ENCODE measurements at places on chromosomes 3 and 15.

GRCh38 chr3:169477790-169478189 lies 185.7 kb downstream of the MECOM start:
- DNase-seq: no peak

GRCh38 chr3:73637042-73637441 lies 12.3 kb upstream of the PDZRN3 start:
- no peak for DNase-seq

DNA sequence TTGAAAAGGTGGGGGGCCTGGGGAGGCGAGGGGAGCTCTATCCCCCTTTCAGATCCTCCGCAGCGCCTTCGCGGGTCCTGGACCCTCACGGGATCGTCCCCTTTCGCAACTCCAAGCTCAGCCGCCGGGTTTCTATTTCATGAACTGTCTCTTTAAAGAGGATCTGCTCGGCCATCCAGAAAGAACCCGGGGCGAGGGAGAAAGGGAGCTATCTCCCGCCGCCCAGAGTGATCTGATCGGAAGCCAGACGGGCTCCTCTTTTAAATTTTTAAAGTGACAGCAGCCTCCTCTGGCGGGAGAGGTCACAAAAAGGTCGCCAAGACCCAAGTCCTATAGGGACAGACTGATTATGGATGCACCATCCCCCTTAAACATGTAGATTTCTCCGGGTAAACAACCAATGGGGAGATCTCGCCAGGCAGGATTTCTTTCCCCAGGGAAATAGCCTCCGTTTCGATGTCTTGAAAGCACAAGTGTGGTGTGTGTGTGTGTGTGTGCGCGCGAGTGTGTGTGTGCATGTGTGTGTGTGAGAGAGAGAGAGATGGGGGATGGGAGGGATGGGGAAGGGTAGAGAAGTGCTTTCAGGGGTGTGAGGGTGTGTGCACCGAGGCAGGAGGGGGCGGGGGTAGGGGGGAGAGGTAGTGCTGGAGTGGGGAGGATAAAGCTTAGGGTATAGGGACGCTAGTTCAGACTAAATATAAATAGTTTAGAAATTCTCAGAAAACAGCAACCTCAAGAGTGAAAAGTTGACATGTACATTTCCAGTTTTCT lies 516.1 kb downstream of the MECOM start:
- DNase-seq: peak; percentile 31

DNA sequence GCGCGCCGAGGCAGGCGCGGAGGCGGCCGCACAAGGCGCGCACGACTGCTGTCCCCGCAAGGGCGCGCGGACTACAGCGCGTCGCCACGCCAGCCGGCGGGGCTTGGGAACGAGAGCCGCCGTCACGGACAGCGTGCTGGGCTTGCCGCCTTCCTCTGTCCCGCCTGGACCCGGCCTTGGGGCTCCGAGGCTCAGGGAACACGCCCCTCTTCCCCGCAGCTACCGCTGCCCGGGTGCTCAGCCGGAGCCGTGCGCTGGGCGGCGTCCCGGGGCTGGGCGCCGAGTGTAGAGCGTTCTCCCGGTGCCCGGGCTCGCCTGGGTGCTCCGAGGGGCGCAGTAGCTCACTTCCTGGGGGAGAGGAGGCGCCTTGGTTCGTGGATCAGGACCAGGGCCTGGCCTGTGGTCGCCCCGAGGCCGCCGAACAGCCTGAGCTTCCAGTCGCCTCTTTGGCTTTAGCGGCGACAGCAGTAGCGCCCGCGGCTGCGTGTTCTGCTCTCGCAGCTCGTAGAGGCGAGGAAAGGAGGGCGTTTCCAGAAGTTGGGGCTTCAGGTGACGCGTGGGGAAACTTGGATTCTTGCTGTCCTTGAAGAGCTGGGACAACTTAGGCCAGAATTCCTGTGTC lies 226.7 kb upstream of the C2CD4B start:
- DNase-seq: no peak

DNA sequence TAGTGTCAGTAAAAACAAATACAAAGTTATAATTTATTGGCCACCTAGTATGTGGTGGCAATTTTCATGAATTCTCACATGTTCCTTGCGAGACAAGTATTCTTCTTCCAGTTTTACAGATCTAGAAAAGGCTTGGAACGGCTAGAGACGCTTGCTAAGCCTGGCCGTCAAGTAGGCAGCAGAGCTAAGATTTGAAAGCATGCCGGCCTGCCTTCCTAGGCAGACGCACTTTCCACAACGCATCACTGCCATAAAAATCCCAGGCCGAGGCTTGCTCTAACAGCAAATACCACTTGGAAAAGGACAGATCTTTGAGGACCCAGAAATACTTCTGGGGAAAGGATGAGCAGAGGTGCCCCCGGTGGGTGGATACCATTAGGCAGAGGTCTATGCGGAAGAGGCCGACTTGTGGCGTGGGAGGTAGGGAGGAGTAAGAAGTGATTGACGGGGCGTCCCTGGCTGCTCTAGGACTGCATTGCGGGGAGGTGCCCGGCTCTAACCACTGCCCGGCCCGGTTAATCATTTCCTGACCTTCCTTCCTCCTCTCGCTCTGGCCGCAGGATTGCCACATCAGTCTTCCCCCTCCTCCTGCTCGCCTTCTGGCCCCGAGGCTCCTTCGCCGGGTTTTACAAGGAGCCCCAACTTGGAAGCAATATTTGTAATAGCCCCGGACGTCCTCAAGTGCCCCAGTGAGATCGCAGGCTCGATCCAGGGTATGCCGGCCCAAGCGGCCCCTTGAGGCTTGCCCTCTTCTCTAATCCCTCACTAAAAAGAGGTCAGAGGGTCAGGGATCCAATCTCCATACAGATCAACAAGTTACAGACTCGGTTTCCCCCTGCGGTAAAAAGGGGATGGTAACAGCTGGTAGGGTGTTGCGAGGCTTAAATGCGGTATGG lies 1.3 kb upstream of the USP3 start:
- no peak for DNase-seq

DNA sequence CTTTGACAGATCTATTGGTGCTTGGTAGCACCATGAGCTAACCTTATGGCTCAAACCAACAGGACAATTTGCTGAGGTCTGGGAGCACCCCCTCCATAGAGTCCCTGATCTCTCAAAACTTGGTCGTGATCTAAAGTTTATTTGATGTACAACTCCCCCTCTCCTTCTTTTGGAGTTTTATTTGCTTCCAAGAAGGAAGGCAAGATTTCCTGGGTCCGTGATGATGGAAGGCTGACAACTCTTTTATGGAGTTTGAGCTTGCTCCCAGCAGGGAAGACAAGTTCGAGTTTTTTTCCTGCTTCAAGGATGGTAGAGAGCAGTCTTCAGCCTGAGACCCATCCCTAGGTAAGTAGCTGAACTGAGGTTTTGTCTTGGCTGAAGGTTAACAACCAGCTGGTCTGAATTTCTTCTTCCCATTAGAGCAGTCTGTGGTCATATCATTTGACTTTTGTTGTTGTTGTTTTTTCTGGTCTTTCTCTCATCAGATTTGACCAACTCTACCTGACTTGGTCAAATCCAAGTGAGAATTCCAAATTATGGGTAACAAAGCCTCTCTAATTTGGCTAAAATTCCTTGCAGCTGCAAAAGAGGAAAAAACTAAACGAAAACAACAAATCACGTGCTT lies 2.8 kb upstream of the MUC20 start:
- no peak for DNase-seq

DNA sequence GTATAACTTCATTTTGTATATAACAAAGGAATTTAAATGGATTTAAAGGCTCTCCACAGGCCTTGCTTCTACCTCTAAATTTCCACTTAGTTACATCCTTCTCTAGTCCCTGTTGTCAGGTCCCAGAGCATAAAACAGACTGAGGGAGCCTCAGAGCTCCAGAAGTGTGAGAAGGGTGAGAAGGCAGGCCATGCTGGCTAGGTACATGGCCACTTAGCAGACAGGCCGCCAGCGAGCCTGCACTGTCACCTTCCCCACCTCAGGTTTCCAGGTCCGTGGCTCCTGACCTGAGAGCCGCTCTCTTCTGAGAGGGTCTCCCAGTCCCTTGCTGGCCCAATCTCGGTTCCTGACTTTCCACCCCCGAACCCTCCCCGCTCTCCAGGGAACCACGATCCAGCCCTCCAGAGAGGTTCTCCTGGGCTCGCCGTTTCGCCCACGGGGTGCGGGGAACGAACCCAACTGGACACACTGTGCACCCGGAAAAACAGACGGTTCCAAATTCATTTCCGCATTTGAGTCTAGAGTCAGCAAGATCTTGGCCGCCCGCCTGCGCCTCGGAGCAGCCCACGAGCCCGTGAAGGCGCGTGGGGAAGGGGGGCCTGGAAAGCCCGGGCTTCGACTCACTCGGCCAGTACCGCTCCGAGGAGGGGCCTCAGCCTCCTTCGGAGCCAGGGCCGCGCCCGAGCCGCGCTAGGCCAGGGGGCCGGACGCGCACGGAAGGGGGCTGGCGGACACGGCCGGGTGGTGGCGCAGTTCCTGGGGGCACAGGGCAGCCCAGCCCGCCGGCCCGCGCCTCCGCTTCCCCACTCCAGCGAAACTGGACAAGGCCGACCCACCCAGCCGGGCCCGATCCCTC lies 16.7 kb upstream of the SOX2 start:
- DNase-seq: no peak
